ENCODE measurements at places on chromosomes 1 and 21.

DNA sequence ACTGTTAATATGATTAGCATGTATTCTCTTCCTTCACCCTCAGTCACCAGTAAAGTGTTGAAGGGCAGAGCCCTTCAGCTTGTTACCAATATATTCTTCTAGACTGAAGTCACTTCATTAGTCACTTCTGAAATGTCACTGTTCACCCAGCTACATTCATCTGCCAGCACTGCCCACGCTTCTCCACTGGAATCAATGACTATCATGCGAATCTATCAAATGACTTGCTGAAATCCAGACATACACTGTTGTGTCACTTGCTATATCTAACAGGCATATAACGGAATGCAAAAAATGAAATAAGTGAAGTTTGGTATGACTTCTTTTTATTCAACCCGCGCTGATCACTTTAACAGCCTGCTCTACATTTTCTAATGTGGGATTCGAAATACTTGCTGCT lies 16.1 kb downstream of the FH start:
- DNase-seq: no peak

DNA sequence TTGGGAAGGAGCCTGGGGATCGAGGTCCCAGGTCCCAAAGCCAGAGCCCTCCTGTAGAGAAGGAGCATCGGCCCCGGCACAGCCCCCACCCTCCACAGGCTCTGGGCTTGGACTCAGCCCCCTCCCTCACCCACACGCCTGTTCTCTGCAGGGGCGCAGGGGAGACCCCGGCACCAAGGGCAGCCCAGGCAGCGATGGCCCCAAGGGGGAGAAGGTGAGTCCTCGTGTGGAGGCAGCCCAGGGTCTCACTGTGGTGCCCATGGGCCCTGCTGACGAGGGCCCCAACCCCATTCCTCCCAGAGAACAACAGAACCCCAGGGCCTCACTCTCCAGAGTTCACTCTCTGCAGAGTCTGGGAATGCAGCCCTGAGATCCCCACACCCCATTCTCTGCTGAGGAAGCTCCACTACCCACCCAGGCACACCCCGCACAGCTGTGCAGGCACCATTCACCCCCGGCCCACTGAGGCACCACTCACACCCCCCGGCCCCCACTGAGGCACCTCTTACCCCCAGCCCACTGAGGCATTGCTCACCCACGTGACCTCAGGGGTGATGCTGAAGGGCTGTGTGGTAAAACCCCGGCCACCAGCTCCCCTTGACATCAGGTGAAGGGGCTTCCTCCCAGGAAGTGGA lies 21.8 kb downstream of the COL6A2 start:
- DNase-seq: no peak

GRCh38 chr1:52645261-52645660 lies 12.3 kb downstream of the SHISAL2A start:
- DNase-seq: no peak

DNA sequence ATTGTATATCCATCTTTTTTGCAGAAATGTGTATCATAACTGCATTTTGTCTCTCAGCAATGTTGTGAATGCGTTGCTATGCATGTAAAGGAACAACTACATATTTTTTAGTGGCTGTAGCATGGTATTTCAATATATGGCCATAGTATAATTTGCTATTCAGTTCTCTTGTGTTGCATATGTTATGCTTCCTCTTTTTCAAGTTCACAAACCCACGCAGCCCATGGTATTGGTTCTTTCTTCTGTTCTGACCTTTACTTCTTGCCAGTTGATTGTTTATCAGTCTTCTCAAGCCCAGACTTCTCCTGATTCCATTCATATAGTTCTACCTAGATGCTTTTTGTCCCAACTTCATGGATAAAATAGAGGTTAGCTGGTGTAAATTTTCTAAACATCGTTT lies 6.1 kb downstream of the SLC22A15 start:
- DNase-seq: no peak

- no peak for DNase-seq
Measured at GRCh38 chr1:197807216-197807615, 31.9 kb upstream of the DENND1B start.

DNA sequence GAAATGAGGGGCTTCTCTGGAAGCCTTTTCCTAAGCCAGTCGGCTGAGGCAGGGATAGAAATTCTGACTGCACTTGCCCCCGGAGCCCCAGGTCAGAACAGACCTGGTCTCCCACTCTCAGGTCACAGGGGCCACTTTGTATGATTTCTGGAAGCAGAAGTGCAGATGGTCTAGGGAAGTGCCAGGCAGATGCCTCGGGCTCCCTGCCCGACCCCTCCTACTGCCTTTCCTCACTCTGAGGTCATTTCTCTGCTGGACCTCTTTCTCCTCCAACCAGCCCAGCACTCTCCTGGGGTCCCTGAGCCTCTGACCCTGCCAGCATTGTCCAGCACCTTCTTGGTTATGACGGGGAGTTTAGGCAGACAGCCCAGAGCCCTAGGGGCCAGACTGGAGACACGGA lies 8.7 kb downstream of the RUNX3 start:
- no peak for DNase-seq

GRCh38 chr1:168428063-168428731 lies 115.6 kb downstream of the XCL2 start:
- no peak for DNase-seq

GRCh38 chr1:15826810-15827507 lies 19.5 kb upstream of the UQCRHL start:
- no peak for DNase-seq

DNA sequence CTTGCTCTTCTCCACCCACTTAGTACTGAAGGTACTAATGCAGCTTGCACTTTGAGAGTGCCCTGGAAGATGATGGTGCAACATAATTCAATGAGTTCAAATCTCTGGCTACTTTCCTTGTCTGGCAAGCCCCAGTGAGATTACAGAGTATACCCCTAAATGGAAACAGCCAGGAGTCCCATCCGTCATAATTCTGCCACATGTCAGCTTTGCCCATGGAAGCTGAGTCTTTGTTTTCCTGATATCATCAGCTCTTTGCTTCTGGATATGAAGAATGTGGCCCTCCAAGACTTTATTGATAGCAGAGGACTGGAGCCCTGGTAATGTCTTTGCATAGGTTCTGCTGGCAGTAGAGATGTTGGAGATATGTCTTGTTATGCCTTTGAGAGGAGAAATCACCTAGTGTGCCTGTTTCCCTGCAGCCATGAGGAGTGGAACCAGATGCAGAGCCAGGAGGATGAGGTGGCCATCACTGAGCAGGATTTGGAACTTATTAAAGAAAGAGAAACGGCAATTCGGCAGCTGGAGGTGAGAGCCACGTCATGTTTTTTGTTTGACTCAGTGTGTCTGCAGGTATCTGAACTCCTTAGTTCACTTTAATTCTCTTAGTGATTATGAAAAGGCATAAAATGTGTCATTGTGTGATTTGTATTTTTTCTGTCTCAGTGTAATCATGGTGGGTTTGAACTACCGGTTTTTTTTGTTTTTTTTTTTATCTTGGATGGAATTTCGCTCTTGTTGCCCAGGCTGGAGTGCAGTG lies 18.7 kb upstream of the PPP1R8 start:
- no peak for DNase-seq

DNA sequence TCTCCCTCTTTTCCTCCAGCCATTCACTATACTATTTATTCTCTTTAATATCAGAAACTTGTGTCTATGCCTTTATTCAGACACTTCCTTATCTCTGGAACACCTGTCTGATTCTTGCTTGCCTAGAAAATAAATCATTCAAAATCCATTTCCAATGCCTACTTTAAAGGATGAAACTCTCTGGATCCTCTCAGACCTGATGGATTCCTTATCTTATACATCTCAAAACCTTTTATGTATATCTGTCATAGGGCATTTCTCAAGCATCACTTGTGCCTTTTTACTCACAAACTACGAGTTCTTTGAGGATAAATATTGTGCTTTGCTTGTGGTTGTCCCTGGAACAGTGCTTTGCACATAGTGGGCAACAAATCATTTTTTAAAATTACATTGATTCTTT lies 3.8 kb upstream of the ATP6V1G3 start:
- DNase-seq: no peak

- no peak for DNase-seq
Measured at GRCh38 chr1:164932580-164932979, 373.6 kb downstream of the PBX1 start.

DNA sequence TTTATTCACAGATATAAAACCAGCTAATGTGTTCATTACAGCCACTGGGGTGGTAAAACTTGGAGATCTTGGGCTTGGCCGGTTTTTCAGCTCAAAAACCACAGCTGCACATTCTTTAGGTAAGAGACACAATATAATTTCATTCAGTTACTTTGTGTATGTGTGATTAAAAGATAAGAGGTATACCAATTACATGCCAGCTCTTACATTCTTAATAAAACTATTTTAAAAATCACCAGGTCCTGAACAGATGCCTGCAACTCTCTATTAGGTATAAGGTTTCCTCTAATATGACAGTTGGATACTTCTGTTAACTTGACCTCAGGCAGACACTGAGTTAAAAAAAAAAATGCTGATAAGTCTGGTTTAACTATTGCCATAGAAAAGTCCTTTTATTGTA lies 122.1 kb downstream of the NEK7 start:
- DNase-seq: no peak

- no peak for DNase-seq
Measured at GRCh38 chr1:35364741-35365140, 96.2 kb downstream of the ZMYM4 start.

DNA sequence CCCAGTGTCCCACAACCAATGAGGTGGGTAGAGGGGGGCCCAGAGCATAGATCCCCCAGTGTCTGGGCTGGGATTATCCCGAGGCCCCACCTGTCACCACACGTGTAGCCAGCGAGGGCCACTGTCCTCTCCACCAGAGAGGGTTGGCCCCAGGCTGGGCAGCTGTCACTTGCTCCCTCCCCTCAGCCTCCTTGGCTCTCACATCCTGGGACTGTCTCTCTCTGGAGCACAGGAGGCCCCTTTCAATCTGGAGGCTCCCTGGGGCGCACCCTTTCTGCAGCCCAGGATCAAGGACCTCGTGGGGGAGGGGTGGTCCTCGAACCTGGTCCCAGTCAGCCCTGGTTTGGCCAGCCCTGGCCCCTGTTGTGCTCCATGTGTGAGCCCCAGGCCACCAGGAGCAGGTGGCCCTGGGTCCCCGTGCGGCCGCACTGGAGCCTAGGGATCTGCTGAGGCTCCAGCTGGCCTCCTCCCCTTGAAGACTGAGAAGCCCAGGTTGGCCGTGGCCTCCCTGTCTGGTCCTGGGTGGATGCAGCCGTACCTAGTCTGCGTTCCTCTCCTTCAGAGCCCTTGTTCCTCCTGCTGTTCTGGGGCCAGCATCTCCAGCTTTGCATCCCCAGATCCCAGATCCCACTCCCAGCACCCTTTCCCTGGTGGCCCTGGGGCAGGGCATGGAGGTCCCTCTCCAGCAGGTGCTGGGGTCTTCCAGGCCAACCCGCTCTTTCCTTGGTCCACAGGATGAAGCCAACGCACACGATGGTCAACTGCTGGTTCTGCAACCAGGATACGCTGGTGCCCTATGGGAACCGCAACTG lies 6.7 kb downstream of the TMEM201 start:
- no peak for DNase-seq

DNA sequence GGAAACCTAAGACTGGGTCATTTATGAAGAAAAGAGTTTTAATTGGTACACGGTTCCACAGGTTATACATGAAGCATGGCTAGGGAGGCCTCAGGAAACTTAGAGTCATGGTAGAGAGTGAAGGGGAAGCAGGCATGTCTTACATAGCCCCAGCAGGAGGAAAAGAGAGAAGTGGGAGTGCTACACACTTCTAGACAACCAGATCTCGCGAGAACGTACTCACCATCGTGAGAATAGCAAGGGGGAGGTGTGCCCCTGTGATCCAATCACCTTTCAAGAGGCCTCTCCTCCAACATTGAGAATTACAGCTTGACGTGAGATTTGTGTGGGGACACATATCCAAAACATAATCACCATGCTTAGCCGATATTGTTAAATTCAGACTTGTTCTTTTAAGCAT lies 62.8 kb downstream of the DYRK1A start:
- DNase-seq: no peak

DNA sequence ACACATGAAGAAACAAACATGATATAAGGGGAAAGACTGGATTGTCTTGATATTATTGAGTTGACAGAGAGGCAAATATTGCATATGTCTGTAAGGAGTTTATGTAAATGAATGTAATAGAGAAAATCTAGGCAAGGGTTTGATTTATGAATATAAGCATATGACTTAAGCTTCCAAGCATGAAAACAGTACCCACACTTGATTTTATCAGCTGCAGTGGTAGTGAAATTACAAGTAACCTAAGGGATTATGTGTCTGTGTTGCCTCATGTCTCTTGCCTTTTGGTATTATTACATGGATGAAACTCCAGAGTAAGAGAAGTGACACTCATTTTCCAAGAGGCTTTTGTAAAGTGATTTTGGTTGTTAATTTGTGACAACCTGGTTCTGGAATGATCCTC lies 1678.9 kb downstream of the KCNT2 start:
- DNase-seq: no peak

DNA sequence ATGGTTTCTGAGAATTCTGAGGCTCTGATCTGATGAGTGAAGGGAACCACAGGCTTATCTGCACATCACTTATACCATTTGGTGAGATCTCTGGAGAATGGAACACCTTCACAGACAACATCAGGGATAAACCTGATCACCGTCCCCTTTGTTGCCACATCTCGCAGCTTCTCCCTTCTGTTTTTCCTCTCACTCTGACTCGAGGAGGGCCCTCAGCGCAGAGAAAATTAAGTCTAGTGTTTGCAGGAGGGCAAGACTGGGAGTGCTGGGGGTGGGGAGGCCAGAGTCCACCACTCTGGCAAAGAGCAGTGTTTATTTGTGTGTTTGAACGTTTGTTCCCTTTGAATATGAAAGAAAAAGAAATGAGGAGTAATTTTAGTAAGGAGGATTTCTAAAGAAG lies 29.0 kb upstream of the BATF3 start:
- no peak for DNase-seq

- no peak for DNase-seq
Measured at GRCh38 chr1:204659056-204659455, 26.5 kb downstream of the LRRN2 start.

GRCh38 chr1:25909040-25909439 lies 2.8 kb upstream of the STMN1 start:
- peak; percentile 49 for DNase-seq

DNA sequence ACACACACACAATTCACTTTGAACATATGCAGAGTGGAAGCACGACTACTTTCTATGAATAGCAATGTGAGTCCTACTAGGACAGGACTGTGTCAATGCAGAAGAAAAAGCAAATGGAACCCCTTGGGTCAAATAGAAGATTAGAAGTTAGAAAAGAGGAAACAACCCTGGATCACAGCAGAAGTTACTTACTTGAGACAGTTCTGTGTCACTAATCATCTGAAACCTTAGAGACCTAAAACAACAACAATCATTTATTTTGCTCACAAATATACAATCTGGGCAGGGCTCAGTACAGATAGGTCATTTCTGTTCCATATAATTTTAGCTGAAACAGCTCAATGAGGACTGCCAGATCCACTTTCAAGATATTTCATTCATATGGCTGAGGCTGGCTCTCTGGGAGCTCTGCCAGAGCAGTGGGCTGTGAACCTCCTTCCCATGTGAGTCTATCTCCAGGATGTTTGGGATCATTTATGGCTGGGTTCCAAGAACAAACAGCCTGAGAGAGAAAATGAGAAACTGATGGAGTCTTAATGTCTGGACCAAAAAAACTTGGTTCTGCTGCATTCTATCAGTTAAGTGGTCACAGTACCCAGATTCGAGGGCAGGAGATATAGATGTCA lies 42.5 kb upstream of the IL10 start:
- DNase-seq: no peak

- no peak for DNase-seq
Measured at GRCh38 chr1:12548279-12548972, 69.6 kb downstream of the DHRS3 start.
